Fibroblast of skin of abdomen (primary cell): ENCODE measurements at places on chromosomes 6 and 20.
A peak's percentile ranks its signal among the peaks of the same experiment; 100 is the strongest.

- no peak for DNase-seq
Measured at GRCh38 chr20:38152621-38153221, 12.3 kb downstream of the TGM2 start.

DNA sequence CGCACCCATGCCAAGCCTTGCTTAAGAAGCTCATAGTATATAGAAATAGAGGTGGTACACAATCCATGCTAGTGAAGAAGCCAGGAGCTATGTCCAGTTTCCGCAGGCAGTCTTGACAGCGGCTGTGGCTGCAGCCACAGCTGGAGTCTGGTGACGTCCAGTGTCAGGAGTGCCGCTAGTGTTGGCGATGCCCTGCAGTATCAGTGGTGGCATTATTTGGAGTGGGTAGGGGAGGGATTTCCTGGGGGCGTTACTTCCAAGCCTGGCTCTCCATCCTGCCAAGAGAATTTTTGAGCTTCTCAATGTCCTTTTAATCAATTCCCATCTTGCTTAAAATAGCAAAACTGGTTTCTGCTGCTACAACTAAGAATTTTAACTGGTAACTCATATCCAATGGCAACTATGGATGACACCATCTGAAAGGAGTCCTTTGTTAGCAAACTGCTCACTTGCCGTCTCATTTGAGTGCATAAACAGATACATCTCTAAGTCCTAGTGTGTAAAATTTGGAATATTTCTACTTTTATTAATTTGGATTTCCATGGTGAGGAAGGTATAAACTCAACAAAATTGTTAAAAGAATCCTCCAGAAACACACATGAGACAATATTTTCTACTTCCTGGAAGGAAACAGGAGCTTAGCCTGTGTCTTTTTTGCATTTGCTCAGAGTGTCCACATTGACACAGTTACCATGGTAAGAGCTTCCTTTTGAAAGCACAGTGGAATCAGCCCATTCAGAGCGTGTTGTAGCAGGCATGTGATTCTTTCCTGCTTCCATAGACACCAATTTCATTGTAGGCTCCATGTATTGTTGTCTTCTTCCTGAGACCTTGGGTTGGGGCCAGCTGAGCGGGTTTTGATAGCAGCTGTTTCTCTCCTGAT lies 44.6 kb upstream of the PXDC1 start:
- DNase-seq, result no peak

- DNase-seq, result no peak
Measured at GRCh38 chr6:37218061-37218460, 39.5 kb upstream of the TBC1D22B start.

DNA sequence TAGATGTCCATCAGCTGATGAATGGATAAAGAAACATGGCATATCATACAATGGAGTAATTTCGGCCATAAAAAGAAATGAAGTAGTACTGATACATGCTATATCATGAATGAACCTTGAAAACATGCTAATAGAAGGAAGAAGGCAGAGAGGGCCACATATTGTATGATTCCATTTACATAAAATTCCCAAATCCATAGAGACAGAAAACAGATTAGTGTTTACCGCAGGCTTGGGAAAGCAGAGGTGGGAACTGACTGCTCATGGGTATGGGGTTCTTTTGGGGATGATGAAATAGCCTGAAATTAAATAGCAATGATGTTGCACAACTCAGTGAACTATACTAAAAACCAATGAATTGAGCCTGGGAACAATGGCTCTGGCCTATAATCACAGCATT lies 58.3 kb downstream of the SERAC1 start:
- DNase-seq, result peak; percentile 9

DNA sequence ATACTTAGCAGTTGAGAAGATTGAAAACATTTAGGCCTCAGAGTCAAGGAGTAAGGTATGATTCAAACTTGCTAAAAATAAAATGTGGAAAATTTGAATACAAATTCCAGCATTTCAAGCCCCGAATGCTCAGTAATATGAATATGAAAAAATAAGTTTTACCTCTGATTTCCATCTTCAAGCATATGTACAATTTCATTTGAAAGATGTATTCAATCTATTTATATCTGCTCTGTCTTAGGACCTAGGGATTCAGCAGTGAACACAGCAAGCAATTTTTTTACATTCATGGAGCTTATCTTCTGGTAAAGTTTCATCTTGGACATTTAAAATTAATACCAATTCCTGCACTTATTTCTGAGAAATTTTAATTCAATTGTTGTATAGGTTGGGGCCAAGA lies 262.7 kb upstream of the FOXQ1 start:
- no peak for DNase-seq

GRCh38 chr6:156390621-156391020 lies 386.6 kb upstream of the ARID1B start:
- no peak for DNase-seq

GRCh38 chr20:18139832-18140231 lies 2.2 kb downstream of the KAT14 start:
- DNase-seq, result no peak

- no peak for DNase-seq
Measured at GRCh38 chr20:61461461-61461860, 209.4 kb downstream of the CDH4 start.

GRCh38 chr6:111809264-111809663 lies 64.0 kb downstream of the FYN start:
- DNase-seq, result no peak
